Nucleus accumbens (tissue), 56 donors: ENCODE measurements at places on chromosomes 11 and 22.

DNA sequence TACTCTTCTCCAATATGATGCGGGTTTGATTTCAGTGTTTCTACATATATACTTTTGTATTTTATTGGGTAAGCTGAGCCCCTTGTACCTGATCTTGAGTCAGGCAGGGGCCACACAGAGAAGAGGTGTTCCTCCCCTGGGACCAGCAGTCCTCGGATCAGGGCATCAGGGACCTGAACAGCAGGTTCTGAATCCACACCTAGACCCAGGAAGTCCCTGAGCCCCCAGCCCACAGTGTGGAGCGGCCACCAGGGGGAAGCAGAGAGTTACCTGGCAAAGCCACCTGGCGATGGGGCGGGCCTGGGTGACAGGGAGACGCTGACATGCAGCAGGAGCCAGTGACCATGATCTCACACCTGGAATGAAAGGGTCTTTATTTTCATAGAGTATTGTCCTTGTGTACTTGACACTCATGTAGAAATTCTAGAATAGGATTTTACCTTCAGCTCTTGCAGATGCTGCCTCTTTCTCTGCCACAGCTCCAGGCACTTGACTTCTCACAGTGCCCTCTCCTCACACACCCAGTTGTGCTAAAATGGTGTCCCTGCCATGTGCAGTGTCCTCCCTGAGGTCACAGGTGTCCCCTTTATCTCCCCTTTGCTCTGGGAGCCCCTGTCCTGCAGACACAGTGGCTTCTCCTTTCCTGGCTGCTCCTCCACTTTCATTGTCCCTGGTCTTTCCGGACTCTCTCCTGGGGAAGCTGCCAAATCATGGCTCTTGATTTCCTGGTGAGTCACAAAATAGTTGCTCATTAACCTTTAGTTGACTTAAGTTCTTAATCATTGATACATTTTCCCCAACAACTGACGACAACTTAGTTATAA, 48.5 kb downstream of the GGTLC2 start:
- DNase-seq = no peak

DNA sequence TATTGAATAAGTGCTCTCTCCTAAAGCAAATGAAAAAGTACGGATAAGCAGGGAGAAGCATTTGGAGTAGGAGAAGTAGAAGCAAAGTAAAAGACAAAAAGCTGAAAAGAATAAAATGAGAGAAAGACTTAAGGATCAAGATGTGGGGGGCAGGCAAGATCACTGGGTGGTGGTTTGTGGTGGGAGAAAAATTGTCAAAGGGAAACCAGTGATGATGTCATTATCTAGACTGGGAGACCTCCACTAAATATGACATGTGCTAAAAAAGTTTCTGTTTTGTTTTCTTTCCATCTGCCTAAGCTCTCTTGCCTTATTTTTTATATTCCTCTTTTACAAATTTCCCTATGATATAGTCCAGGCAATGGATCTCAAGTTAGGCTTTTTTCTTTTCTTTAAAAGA, 14.8 kb upstream of the MAML2 start:
- DNase-seq = no peak

DNA sequence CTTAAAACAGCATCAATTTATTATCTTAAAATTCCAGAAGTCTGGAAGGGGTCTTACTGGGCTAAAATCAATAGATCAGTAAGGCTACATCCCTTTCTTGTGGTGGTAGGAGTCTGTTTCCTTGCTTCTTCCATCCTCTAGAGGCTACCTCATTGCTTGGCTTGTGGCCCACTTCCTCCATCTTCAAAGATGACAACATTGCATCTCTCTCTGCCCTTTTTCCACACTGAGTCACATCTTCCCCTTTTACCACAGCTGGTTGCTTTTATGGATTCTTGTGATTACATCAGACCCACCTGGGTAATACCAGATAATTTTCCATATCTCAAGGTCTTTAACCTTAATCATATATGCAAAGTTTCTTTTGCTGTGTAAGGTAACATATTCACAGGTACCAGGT, 60.9 kb downstream of the GRIA4 start:
- DNase-seq = no peak

DNA sequence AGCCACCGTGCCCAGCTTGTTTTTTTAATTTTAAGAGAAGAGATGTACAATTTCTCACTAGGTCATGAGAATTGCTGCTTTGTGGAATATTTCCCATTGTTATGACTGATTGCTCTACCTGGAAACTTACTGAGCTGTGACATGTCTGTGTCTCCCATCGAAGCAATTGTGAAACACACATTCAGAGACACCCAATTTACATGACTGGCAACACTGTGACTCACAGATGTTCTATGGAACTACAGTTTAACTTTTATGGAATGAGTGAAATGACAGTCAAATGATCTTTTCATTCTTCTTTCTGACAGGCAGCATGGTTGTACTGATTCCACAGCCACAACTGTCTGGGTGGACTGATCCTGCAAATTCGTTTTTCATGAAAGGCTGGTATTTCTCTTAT, 32.3 kb downstream of the ELF5 start:
- DNase-seq = no peak

DNA sequence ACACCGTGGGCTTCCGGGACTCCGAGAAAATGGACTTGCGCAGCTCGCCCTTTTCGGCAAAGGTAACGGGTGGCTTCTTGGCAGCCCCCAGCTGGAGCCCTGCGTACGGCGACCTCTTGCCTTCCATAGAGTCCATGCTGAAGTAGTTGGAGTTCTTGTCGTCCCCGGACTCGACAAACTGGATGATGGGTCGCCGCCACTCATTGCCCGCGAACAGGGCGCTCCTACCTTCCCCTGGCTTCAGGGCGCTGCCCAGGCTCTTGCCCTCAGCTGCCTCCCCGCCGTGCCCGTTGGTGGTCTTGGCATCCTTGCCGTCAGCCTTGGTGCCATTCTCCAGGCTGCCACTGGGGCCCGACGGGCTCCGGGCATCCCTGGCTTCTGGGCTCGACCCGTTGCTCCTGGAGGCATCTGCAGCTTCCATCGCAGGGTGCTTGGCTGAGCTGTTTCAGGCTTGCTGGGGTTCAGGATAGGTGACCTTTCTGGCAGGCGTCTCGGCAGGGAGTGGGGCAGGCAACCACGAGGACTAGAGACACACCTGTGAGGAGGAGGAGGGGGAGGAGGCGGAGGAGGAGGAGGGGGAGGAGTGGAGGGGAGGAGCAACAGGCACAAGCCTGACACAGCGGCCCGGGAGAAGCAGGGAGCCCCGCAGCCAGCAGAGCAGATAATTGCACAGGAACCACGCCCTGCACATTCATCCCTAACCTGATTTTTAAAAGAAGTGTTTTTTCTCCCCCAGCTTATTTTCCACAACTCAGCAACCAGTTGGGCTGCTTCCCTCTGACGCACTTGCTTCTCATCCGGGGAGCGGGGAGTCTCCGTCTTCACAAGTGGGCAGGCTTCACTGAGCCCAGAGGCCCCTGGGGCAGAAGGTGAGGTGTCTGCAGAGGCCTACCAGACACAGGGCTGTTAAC, at the start of gene TRIM29:
Gene TRIM29 (minus strand): TSS at position 503 of the 911 bp plus-strand sequence. CDS start 82 bp downstream, at position 421.
- no peak for DNase-seq

GRCh38 chr22:25148149-25148691, 51.4 kb upstream of the CRYBB3 start:
- no peak for DNase-seq

DNA sequence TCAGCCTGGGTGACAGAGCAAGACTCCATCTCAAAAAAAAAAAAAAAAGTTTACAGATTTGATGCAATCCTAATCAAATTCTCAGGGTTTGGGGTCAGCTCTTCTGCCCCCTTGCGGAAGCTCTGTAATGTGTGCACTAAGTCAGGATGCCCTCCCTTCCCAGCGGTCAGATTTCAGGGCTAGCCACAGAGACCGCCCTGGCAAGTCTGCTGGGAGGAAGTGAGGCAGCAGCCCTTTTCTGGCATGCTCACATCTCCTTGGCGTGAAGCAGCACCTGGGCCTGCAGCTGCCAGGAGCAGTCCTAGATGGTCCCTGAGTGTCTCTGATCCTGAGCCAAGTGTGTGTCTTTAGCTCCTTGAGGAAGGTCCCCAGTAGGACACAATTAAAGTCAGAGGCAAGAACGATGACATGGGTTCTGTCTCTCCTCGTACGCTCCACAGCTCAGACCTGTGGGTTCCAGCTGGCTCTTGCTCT, 10.9 kb upstream of the APOBEC3C start:
- no peak for DNase-seq

- no peak for DNase-seq
Observed at GRCh38 chr11:60085909-60086308, 2.6 kb upstream of the MS4A2 start.

DNA sequence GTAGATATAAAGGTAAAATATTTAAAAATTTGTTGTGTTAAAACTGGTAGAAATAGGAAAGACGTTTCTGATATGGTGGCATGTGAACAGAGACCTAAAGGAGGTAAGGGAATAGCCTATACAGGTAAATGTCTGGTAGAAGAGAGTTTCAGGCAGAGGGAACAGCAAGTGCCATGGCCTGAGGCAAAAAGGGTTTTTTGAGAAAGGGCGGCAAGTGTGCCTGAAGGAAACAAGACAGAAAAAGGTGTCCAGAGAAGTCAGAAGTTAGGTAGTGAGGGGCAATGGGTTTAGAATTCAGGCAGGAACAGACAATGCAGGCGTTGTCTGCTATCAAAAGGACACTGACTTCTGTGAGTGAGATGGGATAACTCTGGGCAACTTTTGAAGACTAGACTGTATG, 339.7 kb downstream of the DYNC2H1 start:
- DNase-seq = no peak

DNA sequence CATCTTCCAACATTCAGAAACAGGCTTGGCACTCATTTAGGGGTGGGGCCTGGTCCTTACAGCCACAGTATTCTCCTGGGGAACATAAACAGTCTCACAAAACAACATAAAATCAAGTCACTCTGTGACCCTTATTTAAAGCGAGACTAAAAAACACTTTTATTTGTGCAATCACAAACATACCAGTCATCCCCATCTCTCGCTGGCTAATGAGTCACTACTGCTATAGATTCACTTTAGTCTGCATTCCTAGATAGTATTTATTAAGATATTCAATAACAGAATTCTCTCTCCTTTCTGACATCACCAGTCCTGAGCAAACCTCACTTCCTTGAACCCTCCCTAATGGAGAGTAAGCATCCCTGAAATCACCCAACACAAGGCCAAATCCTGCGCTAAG, 68.0 kb downstream of the ZBTB44 start:
- no peak for DNase-seq

GRCh38 chr22:20904980-20905355, 12.2 kb upstream of the CRKL start:
- DNase-seq = no peak

GRCh38 chr11:113572136-113572735, 97.0 kb upstream of the DRD2 start:
- DNase-seq = no peak

- no peak for DNase-seq
Observed at GRCh38 chr22:43885786-43886185, 6.0 kb downstream of the PNPLA5 start.

GRCh38 chr11:45660729-45661438, 4.5 kb downstream of the CHST1 start:
- no peak for DNase-seq

DNA sequence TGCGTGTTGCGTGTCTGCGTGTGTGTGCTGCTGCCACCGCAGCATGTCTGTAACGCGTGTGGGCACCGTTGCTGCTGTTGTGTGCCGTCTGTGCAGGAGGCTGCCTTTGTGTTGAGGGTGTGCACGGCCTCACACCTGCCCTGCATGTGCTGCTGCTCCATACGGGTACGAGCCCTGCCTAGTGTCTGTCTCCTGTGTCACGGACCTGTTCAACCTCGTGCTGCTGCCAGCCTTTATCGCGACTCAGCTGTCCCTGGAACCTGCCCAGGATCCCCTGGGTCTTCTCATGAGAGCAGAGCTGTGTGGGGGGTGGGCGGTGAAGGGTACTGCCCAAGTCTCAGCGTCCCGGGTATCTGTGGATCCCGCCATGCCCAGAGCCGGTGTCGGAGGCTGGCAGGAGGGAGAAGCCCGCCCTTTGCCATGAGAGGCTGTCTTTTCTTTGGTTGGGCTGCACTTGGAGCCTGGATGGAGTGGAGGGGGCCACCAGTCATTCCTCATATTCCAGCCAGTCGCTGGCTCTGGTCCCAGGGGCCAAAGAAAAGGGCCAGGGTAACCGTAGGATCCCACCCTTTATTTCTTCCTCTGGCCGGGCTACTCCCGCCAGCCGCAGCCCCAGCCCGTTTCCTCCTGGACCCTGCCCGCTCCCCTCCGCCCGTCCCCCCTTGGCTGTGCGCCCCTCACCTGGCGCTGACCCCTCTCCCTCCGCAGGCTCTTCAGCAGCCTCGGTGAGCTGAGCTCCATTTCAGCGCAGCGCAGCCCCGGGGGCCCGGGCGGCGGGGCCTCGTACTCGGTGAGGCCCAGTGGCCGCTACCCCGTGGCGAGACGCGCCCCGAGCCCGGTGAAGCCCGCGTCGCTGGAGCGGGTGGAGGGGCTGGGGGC, 7.8 kb upstream of the ACR start:
- DNase-seq = no peak

DNA sequence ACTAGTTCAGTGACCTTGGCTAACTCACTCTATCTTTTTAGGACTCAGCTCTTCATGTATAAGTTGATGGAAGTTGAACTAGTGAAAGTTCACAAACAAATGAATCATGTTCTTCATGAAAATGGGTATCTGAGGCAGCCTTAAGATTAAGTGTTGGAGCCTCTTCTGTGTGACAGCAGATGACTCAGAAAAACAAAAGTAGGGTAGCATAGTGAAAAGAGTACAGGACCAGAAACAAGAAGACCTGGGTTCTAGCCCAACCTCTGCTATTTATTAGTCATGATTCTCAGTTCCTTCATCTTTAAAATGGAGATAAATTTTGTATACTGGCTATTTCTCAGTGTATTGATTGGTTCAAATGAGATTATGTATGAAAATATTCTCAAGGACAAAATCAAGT, 60.2 kb downstream of the USP35 start:
- no peak for DNase-seq

GRCh38 chr11:133951327-133952198, 5.2 kb downstream of the IGSF9B start:
- no peak for DNase-seq

DNA sequence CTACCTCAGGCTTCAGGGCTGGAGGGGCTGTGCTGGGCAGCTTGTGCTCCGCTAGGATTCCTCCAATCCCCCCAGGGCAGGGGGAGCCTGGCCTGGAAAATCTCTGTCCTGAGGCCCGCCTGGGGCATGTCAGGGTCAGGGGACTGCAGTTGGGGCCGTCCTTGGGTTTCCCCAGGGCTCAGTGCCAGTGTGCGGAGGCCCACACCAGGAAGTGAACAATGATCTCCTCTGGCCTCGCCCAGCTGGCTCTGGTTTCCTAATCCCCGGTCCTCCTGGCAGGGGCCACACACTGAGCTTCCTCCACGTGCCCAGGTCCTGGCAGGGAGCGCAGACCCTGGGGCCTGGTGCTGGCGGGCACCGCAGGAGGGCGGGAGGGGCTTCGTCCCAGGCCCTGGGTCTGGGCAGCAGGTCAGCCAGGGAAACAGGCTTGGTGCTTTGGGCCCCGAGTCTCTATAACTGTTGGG, 1.4 kb upstream of the MUC2 start:
- no peak for DNase-seq

GRCh38 chr22:46584081-46584921, 35.9 kb upstream of the GRAMD4 start:
- DNase-seq = no peak

- no peak for DNase-seq
Observed at GRCh38 chr11:44837661-44838060, 110.9 kb downstream of the TSPAN18 start.
